T-cell (primary cell): ENCODE measurements at places on chromosomes 3 and 15. TPM values are rescaled to one million over a fixed set of nuclear protein-coding genes. Genes with fewer than 3 reads are reported as not detected.

- no peak overlapping the region for H3K4me3 ChIP-seq
- no peaks in the 10 kb centered on the region for H3K4me1 ChIP-seq
- DNase-seq = no peak
- no peaks in the 10 kb centered on the region for H3K36me3 ChIP-seq
These were observed 208.1 kb upstream of the NR2F2 start for GRCh38 chr15:96122077-96123027.

- peak overlapping the region; percentile 21 for H3K4me3 ChIP-seq
- peak overlapping the region; percentile 61 for H3K27ac ChIP-seq
These were observed 55.1 kb downstream of the MBNL1 start for GRCh38 chr3:152323834-152324233.

DNA sequence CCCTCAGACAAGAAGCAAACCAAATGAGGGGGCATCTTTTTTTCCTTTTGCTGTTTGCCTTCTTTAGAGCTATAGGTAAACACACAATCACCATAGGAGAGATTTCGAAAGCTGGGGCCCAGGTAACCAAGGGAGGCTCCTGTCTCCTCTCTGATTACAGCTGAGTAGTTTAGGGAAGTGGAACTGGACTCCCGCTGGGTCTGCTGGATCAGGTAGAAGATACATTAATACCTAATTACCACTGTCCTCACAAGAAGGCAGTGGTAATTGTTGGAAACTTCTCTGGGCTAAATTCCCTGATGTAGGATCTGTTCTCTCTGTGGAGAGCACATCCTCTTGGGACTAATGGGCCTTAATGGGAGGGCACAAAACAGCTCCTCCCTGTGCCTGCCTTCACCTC lies 32.7 kb downstream of the HDC start:
- no peak overlapping the region for H3K27ac ChIP-seq
- H3K36me3 ChIP-seq = no peaks in the 10 kb centered on the region
- no peak overlapping the region for H3K4me3 ChIP-seq
- no peak for DNase-seq
- no peaks in the 10 kb centered on the region for H3K4me1 ChIP-seq

- H3K36me3 ChIP-seq = no peaks in the 10 kb centered on the region
- H3K4me1 ChIP-seq = no peaks in the 10 kb centered on the region
- no peak for DNase-seq
- no peak overlapping the region for H3K4me3 ChIP-seq
- H3K27ac ChIP-seq = no peak overlapping the region
- H3K27me3 ChIP-seq = no peaks in the 10 kb centered on the region
These were observed 80.8 kb downstream of the ANXA2 start for GRCh38 chr15:60316961-60317360.

DNA sequence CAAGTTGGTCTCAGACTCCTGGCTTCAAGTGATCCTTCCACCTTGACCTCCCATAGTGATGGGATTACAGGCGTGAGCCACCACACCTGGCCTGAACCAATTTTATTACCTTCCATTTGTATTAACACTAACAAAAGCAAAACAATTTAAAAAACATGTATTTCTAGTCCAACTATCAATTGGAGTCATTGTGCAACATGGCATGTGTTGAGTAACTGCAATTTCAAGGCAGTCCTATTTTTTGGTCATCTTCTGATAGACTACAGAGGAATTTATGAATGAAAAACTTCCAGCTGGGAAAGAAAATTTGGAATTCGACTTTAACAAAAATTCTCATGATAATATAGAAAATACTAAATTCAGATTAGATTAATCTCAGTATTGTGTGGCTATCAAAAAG lies 16.8 kb downstream of the SPTSSB start:
- no peak overlapping the region for H3K4me3 ChIP-seq
- H3K36me3 ChIP-seq = no peaks in the 10 kb centered on the region
- H3K4me1 ChIP-seq = peaks cover 2% of the 10 kb centered on the region
- no peak for DNase-seq

GRCh38 chr3:16253601-16254000 lies 11.1 kb downstream of the DPH3 start:
- no peaks in the 10 kb centered on the region for H3K4me1 ChIP-seq
- no peak overlapping the region for H3K27ac ChIP-seq
- no peaks in the 10 kb centered on the region for H3K27me3 ChIP-seq
- no peak overlapping the region for H3K4me3 ChIP-seq

- H3K4me3 ChIP-seq = no peak overlapping the region
- DNase-seq = no peak
- H3K4me1 ChIP-seq = peaks cover 10% of the 10 kb centered on the region
These were observed 50.3 kb downstream of the CHSY1 start for GRCh38 chr15:101201411-101202174.

DNA sequence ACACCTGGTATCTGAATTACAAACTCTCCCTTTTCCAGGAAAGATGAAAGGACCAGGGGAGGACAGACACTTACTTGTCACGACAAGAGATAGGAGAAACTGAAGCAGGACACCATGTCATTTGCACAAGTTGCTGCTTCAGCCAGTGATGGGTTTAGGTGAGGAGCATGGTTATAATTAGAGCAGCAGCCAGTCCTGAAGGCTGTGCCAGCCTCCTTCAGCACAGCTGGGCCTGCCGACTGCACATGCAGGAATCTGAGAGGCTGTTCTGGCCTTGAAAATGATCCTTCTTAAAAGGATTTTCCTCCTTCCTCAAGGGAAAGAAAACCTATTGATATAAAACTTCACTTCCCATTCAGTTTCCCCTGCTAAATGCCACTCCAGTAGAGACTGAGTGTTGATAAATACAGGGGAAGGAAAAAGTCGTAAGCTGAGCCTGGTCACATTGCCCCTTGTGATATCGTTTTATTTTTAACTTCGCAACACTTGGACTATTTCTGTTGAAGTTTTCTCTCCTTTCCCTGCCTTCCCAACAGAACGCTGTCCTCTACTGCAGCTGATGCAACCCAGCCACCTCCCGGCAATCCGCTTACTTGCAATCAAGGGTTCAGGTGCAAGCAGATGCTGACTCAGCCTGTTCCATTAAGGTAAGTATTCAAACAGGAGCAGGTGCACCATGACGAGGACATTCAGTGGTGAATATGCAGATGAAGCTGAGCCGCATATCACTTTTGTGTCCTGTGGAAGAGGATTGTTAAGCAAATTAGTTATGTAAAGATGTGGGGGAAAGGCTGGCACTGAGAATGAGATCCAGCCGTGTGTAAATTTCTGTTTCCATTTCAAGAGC lies at the start of gene FBXO40:
Gene FBXO40 (plus strand): TSS at position 524 of the 847 bp plus-strand sequence. CDS start 27,197 bp downstream, outside the sequence.
- no peak within 1 kb of the TSS for H3K27ac ChIP-seq
- no peak for DNase-seq
- no peaks in the 10 kb centered on the region for H3K27me3 ChIP-seq

DNA sequence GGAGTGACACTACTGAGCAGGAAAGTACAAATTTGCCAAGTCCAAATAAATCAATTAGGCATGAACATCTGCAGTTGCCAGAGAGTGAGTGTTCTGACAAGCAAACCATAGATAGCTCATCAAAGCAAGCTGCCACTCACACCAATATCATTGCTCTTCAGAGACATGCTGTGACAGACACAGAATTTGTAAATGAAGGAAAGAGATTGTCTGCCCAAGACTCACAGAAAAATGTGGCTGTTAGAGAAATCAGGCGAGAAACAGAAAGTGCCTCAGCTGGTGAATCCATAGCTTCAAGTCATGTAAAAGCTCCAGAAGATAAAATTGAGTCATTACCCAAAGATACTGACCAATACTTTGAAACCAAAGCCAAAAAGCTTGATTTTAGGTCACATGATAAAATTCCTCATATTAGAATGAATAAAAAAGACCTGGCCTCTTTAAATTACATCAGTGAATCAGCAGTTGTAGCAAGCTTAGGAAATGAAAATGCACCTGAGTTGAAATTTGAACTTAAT lies 50.8 kb downstream of the CRYBG3 start:
- H3K4me3 ChIP-seq = peak overlapping the region; percentile 3
- H3K36me3 ChIP-seq = no peaks in the 10 kb centered on the region
- H3K27ac ChIP-seq = peak overlapping the region; percentile 61

- no peaks in the 10 kb centered on the region for H3K4me1 ChIP-seq
- no peak overlapping the region for H3K27ac ChIP-seq
- no peaks in the 10 kb centered on the region for H3K36me3 ChIP-seq
- DNase-seq = no peak
- H3K4me3 ChIP-seq = no peak overlapping the region
These were observed 38.8 kb downstream of the TRAK1 start for GRCh38 chr3:42130007-42130328.

GRCh38 chr15:25930931-25931330 lies 67.8 kb upstream of the ATP10A start:
- no peak overlapping the region for H3K4me3 ChIP-seq
- no peaks in the 10 kb centered on the region for H3K36me3 ChIP-seq
- DNase-seq = no peak

GRCh38 chr3:33211444-33211843 lies 7.2 kb downstream of the SUSD5 start:
- no peak for DNase-seq
- H3K4me3 ChIP-seq = no peak overlapping the region
- H3K4me1 ChIP-seq = no peaks in the 10 kb centered on the region
- H3K27ac ChIP-seq = no peak overlapping the region

DNA sequence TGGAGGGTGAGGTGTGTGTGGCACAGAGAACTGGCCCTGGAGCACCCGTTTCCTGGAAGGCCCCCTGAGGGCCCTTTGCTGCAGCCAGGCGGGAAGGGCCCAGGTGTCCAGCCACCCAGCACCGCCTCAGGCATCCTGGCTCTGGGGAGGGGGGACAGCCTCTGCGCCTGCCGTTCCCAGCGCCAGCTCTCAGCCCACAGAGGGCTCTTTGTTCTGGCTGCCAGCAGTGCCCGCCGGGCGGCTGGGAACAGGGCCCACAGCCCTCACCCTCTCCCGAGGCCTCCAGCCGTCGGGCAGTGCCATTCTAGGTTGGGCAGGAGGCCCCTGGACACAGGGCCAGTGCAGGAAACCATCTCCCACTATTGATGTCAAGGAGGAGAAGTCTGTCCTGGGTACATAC lies 8.3 kb downstream of the SLC38A3 start:
- no peak for DNase-seq
- peaks cover 43% of the 10 kb centered on the region for H3K27me3 ChIP-seq
- no peak overlapping the region for H3K27ac ChIP-seq
- H3K36me3 ChIP-seq = no peaks in the 10 kb centered on the region
- H3K4me1 ChIP-seq = no peaks in the 10 kb centered on the region
- no peak overlapping the region for H3K4me3 ChIP-seq

DNA sequence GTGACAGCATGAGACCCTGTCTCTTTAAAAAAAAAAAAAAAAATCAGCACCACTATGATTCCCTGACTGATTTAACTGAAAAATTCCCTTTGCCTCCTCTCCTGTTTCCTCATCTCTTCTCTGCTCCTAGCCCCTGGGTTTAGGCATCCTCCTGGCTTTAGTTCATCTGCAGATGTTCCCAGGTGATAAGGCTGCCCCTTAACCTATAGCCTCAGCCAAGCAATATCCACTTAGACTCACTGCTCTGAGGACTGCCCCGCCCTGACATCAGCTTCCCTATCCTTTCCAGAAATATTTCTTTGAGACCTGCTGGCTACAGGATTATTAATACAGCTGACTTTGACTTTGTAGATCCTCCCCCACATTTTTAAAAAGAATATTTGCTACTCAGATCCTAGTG lies 39.4 kb upstream of the HACD2 start:
- no peak overlapping the region for H3K27ac ChIP-seq
- no peaks in the 10 kb centered on the region for H3K36me3 ChIP-seq
- H3K4me1 ChIP-seq = no peaks in the 10 kb centered on the region

- H3K4me3 ChIP-seq = no peak overlapping the region
- H3K36me3 ChIP-seq = no peaks in the 10 kb centered on the region
- H3K4me1 ChIP-seq = peaks cover 16% of the 10 kb centered on the region
- H3K27me3 ChIP-seq = peaks cover 6% of the 10 kb centered on the region
- no peak for DNase-seq
These were observed 182.7 kb downstream of the GOLGA6L6 start for GRCh38 chr15:20358779-20359414.

GRCh38 chr3:156377718-156378117 lies 177.2 kb downstream of the SSR3 start:
- no peaks in the 10 kb centered on the region for H3K27me3 ChIP-seq
- DNase-seq = no peak
- H3K27ac ChIP-seq = no peak overlapping the region
- H3K36me3 ChIP-seq = no peaks in the 10 kb centered on the region

DNA sequence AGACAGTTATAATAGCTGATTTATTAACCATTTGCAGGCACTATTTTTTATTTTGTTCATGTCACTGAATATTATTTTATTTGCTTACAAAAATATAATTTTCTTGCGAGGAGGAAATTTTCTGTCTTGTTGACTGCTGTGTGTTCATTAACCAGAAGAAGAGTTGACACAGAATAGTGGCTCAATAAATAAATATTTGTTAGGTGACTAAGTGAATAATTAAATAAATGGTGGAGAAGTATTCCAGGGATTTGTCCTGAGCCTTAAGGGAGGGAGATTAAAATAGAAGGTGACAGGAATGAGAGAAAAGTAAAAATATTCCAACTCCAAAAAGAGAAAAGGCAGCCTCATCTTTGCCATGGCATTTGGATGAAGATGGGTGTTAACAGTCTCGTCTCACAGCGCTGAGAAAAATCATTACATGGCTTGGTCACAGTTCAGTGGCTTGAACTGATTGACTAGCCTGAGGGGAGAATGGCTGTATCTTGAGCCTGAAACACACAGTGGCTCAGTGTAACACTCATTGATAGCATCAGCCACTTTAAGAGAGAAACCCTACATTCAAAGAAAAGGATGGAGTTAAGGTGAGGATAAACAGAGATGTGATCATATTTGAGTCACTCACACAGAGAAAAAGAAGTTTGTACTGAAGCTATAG lies 449.9 kb upstream of the NAALADL2 start:
- no peak for DNase-seq
- no peaks in the 10 kb centered on the region for H3K36me3 ChIP-seq
- H3K4me1 ChIP-seq = no peaks in the 10 kb centered on the region
- H3K27me3 ChIP-seq = no peaks in the 10 kb centered on the region

- no peaks in the 10 kb centered on the region for H3K36me3 ChIP-seq
- no peak overlapping the region for H3K4me3 ChIP-seq
- DNase-seq = no peak
- H3K4me1 ChIP-seq = no peaks in the 10 kb centered on the region
- no peak overlapping the region for H3K27ac ChIP-seq
These were observed 21.9 kb upstream of the ALDH1L1 start for GRCh38 chr3:126202276-126202675.

DNA sequence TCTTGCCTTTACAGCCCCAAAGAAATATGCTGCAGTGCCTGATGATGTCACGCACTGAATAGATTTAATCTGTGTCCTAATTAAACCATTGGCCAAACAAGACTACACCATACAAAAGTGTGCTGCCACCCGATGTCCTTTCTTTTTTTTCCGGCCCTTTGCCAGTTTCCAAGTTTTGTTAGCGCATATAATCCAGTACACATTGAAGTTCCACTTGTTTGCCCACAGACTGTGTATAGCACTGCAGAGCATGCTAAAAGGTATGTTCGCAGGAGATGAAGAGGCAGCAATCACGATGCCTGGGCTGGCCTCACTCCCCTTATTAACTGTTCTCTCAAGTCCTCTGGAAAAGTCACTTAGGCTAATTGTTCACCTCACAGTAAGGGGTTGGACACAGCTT lies 26.8 kb downstream of the MRPS25 start:
- no peaks in the 10 kb centered on the region for H3K4me1 ChIP-seq
- H3K27ac ChIP-seq = no peak overlapping the region
- no peak for DNase-seq
- H3K36me3 ChIP-seq = peaks cover 8% of the 10 kb centered on the region
- H3K4me3 ChIP-seq = no peak overlapping the region

The LOXL1 gene
- 3.1 TPM for total RNA-seq

The SAMMSON gene
- total RNA-seq = not detected

The ARGFX gene
- not detected for total RNA-seq

The GPR15 gene
- 69.9 TPM for total RNA-seq

The LCMT2 gene
- 9.9 TPM for total RNA-seq

The MAP6D1 gene
- total RNA-seq = 2.7 TPM

The TRPM1 gene
- total RNA-seq = not detected

The TOPAZ1 gene
- total RNA-seq = not detected

The SI gene
- not detected for total RNA-seq

The SENP2 gene
- 56.1 TPM for total RNA-seq

The TAGLN3 gene
- total RNA-seq = not detected

The MEGF11 gene
- not detected for total RNA-seq

The GUCA1C gene
- not detected for total RNA-seq

The SLC35G2 gene
- not detected for total RNA-seq

The IGF2BP2 gene
- 1.3 TPM for total RNA-seq
